HAP-1 (cell line): ENCODE measurements at places on chromosomes 5 and 9.
A peak's percentile ranks its signal among the peaks of the same experiment; 100 is the strongest.

DNA sequence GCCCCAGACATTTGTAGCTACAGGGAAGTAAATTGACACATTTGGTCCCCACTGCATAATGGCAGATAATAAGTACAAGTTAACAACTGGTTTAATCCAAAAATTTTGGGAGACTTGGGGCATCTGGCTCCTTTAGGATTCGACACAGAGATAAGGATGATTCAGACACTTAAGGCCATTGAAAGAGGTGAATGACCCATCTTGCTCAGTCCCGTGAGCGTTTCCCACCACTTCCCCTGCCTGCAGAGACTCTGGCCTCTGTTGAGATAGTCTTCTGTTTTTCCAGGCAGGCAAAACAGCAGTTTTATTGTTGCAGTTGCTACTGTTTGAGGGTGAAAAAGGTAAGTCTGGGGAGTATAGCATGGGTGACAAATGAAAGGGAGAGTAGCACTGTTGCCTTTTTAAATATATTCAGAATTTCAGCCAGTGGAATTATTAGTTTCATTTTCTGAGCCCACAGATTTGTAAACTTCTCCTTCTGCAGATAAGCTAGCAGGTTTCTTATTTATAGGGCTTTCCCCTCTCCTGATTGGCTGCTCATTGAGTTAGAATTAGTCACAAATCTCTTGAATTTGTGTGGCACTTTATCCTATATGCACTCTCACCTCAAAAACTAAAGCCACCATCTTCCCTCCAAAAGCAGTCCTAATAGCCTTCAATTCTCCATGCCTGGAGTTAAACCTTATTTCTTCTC, 19.3 kb downstream of the ACO1 start:
- DNase-seq, result no peak

- DNase-seq, result no peak
Observed at GRCh38 chr9:125346080-125346732, 84.6 kb downstream of the GAPVD1 start.

- no peak for DNase-seq
Observed at GRCh38 chr9:91589101-91589553, 165.5 kb upstream of the NFIL3 start.

DNA sequence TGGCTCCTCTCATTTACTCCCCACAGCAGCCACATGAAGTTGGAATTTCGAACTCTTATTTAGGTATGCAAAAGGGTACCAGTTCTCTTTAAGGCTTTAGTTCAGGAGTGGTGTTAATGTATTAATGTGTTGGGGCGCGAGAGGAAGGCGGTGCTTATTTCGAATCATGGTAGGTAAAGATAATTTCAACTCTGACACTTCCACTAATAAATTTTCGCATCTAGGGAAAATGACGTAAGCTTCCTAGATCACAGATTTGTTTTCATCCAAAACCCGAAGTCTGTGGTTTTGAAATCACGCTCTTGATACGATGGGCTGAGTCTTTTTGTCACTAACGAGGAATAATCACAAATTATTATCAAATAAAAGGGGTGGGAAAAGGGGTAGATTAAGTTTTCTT, 681 bp downstream of the PPWD1 start:
- DNase-seq, result no peak

DNA sequence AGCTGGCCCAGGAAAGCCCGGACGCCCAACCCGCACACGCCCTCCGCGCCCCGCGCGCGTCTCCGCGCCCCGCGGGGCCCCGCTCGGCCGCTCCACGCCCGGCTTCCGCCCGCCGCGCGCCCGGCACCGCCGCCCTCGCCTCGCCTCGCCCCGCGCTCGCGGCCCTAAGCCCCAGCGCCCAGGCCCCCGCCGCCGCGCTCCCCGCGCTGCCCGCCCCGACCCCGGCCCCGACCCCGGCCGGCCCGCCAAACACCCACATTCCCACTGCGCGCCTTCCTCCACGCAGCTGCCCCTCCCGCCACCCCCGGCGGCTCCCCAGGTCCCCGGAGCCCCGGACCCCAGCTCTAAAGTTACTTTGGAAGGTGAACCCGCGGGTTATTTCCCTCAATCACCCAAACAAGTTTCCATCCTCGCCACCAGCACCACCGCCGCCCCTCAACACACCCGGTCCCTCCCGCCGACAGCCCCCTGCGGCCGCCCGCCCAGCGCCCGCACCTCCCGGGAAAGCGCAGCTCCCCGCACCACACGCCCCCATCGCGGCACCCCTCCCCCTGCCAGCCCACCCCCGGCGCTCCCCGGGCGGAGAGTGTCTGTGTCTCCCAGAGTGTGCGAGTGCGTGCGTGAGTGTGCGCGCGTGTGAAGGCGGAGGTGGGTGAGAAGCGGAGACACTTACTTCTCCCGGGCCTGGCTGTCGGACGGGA, 439 bp downstream of the SSBP2 start:
- no peak for DNase-seq

GRCh38 chr9:121852651-121853616, 201.5 kb downstream of the DAB2IP start:
- no peak for DNase-seq

GRCh38 chr5:115068239-115069086, 101.2 kb downstream of the TRIM36 start:
- DNase-seq, result no peak

DNA sequence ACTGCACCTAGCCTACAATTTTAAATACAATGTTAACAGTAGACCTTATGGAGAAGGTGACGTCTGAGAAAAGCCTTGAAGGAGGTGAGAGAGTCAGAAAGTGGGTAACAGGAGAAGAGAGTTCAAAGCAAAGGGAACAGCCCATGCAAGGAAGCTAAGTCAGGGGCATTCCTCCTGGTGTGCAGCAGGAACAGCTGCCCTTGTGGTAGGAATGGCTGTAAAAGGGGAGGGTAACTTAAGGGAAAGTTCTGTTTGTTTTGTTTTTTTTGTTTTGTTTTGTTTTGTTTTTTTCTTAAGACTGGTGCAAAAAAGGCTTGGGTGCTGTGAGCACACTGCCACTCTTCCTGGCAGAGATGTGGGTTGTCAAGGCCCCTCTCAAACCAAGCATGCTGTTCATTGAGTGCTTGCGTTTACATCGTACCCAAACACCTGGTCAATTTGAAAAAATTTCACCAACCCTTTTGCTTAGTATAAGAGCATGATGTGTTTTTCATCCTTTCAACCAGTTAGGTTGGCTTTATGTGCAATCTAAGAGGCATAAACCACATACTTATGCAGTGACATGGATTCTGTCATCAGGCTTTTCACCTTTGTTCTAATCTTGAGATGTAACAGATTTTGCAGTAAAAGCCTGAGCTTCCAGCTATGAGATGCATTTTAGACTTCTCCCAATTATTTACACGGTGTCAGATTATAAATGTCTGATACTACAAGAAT, 279.7 kb downstream of the GLIS3 start:
- DNase-seq, result no peak

DNA sequence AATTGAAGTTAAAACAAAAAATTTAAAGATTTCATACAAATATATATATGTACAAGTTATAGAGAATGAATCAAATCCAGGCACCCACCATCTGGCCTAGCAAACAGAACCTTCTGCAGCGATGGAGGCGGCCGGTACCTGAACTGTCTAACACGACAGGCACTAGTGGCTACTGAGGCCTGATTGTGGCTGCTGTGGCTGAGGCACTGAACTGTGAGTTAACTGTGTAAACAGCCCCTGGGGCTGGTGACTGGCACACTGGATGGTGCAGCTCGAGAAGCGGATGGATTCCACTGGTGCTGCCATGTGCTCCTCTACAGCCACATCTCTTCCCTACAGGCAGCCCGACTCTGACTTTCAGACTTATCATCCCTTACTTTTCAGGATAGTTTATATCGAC, 82.4 kb downstream of the RAPGEF1 start:
- DNase-seq, result no peak

- DNase-seq, result peak; percentile 63
Observed at GRCh38 chr5:122091936-122092600, 14.0 kb upstream of the LOX start.

DNA sequence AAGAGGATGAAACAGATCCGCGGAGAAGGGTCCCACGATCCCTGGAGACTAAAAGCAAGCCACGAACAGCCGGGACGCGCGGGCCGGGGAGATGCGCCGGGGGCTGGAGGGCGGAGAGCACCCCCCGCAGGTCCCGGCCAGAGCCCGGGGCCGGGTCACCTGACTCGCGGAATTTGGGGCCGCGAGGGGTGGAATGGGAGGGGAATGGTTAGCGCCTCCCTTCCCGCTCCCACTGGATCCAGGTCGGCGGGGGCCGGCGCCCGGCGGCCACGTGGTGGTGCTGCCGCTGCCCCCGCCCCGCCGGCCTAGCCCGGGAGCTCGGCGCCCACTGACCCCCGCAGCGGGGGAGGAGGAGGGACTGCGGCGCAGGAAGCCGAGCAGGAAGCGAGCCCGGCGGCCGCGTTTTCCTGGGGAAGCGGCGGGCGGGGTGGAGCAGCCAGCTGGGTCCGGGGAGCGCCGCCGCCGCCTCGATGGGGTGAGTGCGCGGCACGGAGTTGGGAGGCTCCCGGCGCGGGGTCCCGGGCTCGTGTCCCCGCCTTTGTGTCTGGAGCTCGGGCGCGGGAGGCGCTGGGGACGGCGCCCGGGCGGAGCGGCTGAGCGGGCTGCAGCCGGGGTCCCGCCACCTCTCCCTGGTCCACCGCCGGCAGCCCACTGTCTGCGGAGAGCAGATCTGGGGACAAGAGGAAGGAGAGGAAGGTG, at the start of gene RAI14:
Gene RAI14 (plus strand): TSS at position 328 of the 699 bp plus-strand sequence. CDS start 30,592 bp downstream, outside the sequence.
- DNase-seq, result peak; percentile 70

DNA sequence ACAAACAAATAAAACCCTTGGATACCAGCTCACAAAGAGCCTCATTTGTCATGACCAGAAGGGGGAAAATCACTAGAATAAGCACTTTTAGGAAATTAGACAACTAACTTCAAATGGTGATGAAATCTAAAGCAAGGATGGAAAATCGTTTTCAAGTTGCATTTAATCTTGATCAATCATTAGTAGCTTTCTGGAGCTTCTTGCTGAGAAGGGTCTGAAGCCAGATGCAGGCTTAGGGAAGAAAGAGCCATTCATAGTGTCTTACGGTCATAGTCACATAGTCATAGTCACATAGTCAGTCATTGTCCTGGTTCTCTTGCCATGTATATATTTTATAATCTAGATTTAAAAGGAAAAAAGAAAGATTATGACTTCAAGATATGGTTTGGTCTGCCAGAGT, 610.5 kb downstream of the ACTL7B start:
- no peak for DNase-seq

DNA sequence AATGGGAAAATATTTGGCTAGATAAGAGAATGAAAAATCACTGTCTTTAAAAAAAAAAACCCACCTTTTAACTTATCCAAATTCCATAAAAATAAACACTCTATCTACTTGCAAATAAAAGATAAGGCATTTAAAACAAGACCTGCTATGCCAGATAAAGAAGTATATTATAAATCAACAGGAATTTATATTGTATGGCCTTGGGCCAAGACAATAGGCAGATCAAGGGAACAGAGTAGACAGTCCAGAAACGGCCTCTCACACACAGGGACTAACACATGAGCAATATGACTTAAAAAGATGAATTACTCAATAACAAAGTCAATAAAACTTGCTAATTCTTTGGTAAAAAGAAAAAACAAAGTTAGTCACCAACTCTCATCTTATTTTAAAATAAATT, 34.7 kb upstream of the ICE1 start:
- no peak for DNase-seq

- no peak for DNase-seq
Observed at GRCh38 chr5:170760113-170760512, 23.4 kb upstream of the GABRP start.

- no peak for DNase-seq
Observed at GRCh38 chr9:118446943-118447639, 742.9 kb downstream of the TLR4 start.
